CD4-positive, alpha-beta memory T cell (primary cell): ENCODE measurements at places on chromosomes 5 and 9. TPM values are rescaled to one million over a fixed set of nuclear protein-coding genes. Genes with fewer than 3 reads are reported as not detected.
A peak's percentile ranks its signal among the peaks of the same experiment; 100 is the strongest.

The ARL10 gene
- 14.7 TPM for total RNA-seq

The OR1J2 gene
- total RNA-seq: not detected

The GABRA1 gene
- total RNA-seq: not detected

The CDH9 gene
- not detected for total RNA-seq

The HRH2 gene
- total RNA-seq: 4.2 TPM

DNA sequence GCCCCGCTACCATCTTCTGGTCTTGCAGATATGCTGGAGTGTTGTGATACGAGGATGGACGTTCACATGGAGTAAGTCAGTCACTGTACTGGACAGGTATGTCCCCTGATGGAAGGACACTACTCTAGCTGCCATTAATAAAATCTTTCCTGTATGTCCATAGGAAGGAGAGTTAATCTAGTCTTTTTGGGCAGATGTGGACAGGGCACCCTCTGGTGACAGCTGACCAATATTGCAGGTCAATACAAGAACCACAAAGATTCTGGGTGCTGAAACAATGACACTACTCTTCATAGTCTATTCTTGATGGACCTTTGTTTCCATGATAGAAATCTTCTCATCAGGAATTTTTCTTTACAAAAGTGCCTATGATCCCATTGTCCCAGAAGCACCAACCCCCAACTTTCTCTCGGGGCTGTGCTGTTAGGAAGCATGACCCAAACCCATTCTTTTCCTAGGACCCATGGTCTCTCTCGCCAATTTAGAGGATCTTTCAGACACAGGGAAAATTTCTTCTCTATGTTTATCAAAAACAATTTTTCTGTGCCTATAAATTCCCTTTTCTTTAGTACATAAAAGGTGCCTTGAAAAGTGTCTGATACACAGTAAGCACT, 376.9 kb downstream of the DTWD2 start:
- H3K27ac ChIP-seq: no peak overlapping the region
- no peaks in the 10 kb centered on the region for H3K36me3 ChIP-seq
- no peak overlapping the region for H3K4me3 ChIP-seq
- H3K4me1 ChIP-seq: no peaks in the 10 kb centered on the region
- DNase-seq: no peak
- no peaks in the 10 kb centered on the region for H3K27me3 ChIP-seq

- H3K27me3 ChIP-seq: no peaks in the 10 kb centered on the region
- DNase-seq: no peak
- H3K27ac ChIP-seq: no peak overlapping the region
- no peaks in the 10 kb centered on the region for H3K36me3 ChIP-seq
Measured at GRCh38 chr5:89086390-89087086, 203.6 kb upstream of the MEF2C start.

DNA sequence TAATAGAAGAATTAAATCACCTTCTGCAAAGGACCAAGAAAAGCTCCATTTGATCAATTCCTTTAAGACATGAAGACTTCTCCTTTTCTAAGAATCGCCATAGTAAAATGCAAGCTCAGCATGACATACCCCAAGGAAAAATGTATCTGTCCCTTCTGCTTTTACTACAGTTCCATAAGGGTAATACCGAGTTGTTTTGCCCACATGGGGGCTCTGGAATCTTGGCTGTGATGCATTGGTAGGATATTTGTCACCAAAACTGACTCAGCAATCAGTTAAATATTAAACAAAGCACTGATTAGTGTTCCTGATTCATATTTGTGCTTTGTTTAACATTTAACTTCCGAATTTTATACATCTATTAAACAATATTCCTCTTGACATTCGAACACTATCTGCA, 24.3 kb upstream of the KCNIP1 start:
- no peaks in the 10 kb centered on the region for H3K4me1 ChIP-seq
- no peaks in the 10 kb centered on the region for H3K36me3 ChIP-seq
- no peak for DNase-seq
- no peaks in the 10 kb centered on the region for H3K27me3 ChIP-seq

DNA sequence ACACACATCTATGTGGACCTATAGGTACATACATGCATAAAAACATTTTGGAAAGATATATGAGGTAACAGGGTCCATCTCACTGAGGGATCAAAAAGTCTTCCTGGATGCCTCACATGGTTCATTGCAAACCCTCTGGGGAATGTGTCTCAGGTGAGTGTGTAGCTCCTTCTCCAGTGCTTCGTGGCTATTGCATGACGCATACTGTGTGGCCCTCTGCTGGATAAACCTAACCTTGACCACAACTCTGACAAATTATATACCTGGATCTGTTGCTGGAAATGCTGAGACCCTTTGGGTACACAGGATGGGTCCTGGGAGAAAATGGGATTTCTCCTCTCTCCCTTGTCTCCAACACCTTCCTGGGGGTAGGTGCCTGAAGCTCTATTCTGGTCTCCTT, 91.9 kb downstream of the JAKMIP2 start:
- no peaks in the 10 kb centered on the region for H3K27me3 ChIP-seq
- no peaks in the 10 kb centered on the region for H3K4me1 ChIP-seq
- DNase-seq: no peak

DNA sequence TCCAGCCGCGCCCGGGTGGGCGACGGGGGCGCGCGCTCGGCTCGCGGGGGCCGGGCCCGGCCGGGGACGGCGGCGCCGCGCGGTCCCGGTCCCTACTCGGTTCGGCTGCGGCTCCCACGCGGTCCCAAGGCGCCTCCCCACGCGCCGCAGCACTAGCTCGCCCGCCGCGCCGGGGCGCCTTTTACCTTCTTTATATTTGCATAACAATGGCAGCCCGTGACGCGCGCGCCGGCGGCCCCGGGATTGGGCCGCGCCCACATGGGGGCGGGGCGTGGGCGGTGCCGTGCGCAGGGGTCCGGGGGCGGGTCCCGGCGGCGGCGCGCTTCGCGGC, at the start of gene NRARP:
NRARP (minus strand) TSS at position 154 of the 331 bp plus-strand sequence. CDS start 343 bp downstream, outside the sequence.
- no peaks in the 10 kb centered on the region for H3K36me3 ChIP-seq
- H3K27ac ChIP-seq: peak within 1 kb of the TSS; percentile 15
- DNase-seq: peak; percentile 88
- H3K27me3 ChIP-seq: peaks cover 16% of the 10 kb centered on the region

- no peak overlapping the region for H3K27ac ChIP-seq
- no peak overlapping the region for H3K4me3 ChIP-seq
- no peaks in the 10 kb centered on the region for H3K27me3 ChIP-seq
- H3K4me1 ChIP-seq: no peaks in the 10 kb centered on the region
Measured at GRCh38 chr5:162703914-162704313, 636.3 kb downstream of the GABRG2 start.

DNA sequence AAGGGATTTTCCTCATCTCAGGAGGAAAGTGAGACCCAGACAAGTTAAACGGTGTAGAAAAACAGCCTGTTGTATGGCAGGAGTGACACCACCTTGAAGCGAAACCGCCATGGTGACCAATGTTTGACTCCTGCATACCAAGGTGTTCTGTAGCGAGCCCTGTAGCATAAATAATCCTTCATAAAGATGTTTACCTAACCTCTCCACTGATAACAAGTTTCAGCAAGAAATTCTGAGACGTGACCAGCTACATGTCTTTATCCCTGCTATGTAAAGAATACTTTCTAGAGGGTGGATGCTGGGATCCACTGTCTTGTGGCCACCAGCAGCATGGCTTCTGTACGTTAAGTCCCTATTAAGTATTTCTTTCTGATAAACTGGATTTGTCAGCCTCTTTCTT, 148.1 kb downstream of the MPDZ start:
- H3K4me1 ChIP-seq: no peaks in the 10 kb centered on the region
- H3K36me3 ChIP-seq: no peaks in the 10 kb centered on the region
- no peaks in the 10 kb centered on the region for H3K27me3 ChIP-seq
- no peak for DNase-seq

- no peaks in the 10 kb centered on the region for H3K4me1 ChIP-seq
- no peak overlapping the region for H3K27ac ChIP-seq
- peak; percentile 71 for DNase-seq
Measured at GRCh38 chr5:14727428-14727865, 62.9 kb downstream of the OTULIN start.

DNA sequence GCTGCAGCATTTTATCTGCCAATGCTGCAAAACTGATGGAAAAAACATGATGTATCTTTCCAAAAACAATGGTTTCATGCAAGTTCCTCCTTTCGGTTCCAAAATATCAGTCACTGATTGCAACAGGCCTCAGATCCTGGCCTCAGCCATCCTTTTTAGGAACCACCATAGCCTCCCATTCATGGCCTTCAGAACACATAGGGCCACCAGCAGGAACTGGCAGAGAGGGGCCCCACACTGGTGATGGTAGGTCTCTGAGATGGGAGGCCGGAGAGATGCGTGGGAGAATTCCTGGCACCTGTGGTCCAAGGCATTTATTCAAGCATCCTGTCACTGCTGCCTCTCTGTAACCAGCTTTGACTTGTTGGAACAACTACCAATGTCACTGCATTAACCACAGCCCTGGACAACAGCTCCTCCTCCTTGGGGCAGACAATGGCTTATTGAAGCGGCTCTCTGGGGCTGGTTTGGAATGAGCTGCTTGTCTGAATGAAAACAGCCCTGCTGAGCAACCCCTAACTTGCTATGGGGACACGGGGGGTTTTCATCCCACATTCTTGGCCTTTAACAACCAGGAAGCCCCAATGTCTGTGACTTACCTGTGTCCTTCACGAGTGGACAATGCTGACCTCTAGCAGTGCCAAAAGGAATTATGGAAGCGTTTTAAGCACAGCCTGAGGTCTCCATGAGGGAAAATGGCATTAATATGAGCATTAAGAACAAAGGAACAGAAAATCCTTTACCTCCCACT, 108.1 kb downstream of the LHFPL2 start:
- H3K4me3 ChIP-seq: no peak overlapping the region
- H3K27me3 ChIP-seq: no peaks in the 10 kb centered on the region
- H3K36me3 ChIP-seq: no peaks in the 10 kb centered on the region
- no peak for DNase-seq
- H3K27ac ChIP-seq: no peak overlapping the region

- H3K27ac ChIP-seq: no peak overlapping the region
- DNase-seq: no peak
- no peaks in the 10 kb centered on the region for H3K4me1 ChIP-seq
- H3K27me3 ChIP-seq: no peaks in the 10 kb centered on the region
- H3K36me3 ChIP-seq: no peaks in the 10 kb centered on the region
- no peak overlapping the region for H3K4me3 ChIP-seq
Measured at GRCh38 chr5:14486996-14487896, 94.3 kb upstream of the OTULINL start.
